ENCODE measurements at places on chromosomes 4 and X. TPM values are rescaled to one million over a fixed set of nuclear protein-coding genes. Genes with fewer than 3 reads are reported as not detected.
A peak's percentile ranks its signal among the peaks of the same experiment; 100 is the strongest.

DNA sequence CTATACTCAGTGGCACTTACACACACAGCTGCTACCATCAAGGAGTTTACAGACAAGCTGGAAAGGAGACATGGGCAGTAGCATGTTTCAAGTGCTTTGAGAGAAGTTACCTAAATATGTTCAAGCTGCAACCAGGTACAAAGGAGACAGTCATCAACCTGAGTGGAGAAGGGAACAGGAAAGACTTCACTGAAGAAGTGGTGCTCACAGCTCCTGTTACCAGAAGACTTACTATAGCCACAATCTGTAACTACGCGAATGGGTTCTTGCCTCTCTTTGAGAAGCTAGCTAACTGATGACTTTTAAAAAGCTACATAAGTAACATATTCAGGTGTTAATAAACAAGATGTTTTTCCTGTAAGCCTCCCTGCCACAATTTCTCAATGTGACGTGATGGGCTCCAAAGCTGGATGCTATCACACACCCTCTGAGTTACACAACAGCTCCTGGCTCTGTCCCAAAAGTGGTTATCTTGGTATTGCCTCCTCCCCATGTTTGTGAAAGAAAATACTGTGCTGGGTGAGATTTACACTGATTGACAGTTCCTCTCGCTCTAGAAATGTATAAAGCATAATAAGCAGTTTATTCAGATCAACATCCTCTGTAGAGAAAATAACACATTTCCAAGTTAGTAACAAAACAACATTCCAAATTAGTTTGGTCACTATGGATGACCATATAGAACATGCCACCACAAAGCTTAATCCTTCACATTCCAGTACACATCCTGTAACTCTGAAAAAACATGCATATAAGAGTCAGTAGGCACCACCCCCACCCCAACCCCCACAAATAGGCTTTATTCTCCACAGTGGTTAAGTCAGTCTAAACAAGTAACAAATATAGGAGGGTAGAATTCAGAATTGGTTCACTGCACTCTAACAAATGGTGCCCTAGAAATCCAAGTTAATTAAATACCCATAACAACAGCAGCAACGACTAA lies 81.8 kb downstream of the FRYL start:
- no peaks in the 10 kb centered on the region for H3K27me3 ChIP-seq
- H3K4me1 ChIP-seq, result peaks cover 53% of the 10 kb centered on the region
- DNase-seq, result no peak
- no peak overlapping the region for H3K4me3 ChIP-seq

GRCh38 chr4:169593050-169593560 lies 19.3 kb downstream of the NEK1 start:
- no peaks in the 10 kb centered on the region for H3K27me3 ChIP-seq
- no peaks in the 10 kb centered on the region for H3K4me1 ChIP-seq
- H3K36me3 ChIP-seq, result peaks cover 7% of the 10 kb centered on the region
- no peak for DNase-seq
- H3K4me3 ChIP-seq, result no peak overlapping the region
- H3K27ac ChIP-seq, result no peak overlapping the region

DNA sequence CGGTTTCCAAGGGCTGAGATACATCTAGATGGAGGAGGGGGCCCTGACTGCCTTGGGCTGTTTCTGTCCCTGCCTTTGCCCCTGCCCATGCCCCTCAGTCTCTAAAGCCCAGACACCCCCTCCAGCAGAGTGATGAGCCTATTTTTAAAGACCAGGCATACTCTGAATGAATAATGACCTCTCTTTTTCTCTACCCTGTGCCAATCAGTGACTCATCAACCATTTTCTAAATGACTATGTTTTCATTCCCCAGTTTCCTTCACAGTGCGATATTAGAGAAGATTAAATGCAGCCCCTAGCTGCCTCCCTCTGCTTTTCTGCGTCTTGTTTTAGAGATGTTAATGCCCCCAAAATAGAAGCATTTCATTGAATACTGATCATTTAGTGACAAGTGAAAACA lies 15.5 kb upstream of the NHS start:
- H3K4me3 ChIP-seq, result no peak overlapping the region
- H3K36me3 ChIP-seq, result no peaks in the 10 kb centered on the region
- peaks cover 36% of the 10 kb centered on the region for H3K27me3 ChIP-seq
- no peak for DNase-seq
- H3K27ac ChIP-seq, result no peak overlapping the region

DNA sequence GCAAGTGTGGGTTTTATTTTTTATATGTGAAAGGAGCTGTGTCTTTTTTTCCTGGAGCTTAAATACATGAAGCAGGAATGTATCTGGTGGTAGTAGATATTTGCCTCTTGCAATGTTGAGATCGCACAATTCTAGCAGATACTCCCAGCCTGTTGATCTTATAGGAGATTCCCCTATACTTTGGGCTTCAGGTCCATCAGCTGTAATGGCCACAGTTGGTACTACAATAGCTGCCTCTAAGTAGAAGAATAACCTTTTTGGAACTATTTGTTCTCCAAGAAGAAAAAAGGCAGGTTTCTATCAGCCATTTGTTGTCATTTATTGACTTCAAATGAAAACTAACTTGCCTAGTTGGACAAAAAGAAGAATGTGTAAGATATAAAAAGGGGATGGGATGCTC lies 37.7 kb downstream of the LIMCH1 start:
- no peak overlapping the region for H3K27ac ChIP-seq
- DNase-seq, result no peak
- no peaks in the 10 kb centered on the region for H3K4me1 ChIP-seq
- H3K36me3 ChIP-seq, result no peaks in the 10 kb centered on the region

DNA sequence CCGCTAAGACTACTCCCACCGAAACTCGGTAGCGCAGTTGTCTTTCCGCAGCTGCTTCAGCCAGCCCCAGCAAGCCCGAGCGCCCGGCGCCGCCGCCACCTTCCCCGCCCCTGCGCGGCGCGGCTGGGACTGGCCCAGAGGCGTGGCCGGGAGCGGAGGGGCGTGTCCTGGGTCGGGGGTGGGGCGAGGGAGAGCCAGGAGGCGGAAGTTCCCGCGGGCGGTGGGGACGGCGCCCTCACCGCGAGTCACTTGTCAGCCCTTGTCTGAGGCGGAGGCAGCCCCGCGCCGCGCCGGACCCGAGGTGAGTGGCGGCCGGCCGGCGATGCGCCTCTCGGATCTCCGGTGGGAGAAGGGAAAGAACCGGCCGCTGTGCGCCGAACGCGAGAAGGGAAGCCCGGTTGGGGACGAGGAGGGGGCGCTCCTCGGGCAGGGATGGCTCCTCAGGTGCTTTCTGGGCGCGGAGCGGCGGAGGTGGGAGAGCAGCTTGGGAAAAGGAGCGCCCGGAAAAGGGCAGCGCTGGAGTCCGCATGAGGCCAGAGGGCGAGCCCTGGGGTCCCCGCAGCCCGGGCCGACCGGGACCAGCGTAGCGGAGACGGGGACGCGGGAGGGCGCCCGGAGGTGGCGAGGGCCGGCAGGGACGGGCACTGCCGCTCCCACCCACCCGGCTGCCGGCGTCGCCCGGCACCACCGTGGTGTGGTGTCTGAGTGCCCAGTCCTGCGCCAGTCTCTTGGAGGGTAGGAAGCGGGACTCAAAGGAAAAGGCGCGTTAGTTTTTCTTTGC lies at the start of gene PDLIM5:
PDLIM5 (plus strand) TSS at position 248 of the 781 bp plus-strand sequence. CDS start 3,347 bp downstream, outside the sequence.
- H3K4me1 ChIP-seq, result peaks cover 22% of the 10 kb centered on the region
- H3K4me3 ChIP-seq, result peak within 1 kb of the TSS; percentile 90
- H3K36me3 ChIP-seq, result peaks cover 2% of the 10 kb centered on the region
- no peak within 1 kb of the TSS for H3K27ac ChIP-seq
- DNase-seq, result peak; percentile 91

DNA sequence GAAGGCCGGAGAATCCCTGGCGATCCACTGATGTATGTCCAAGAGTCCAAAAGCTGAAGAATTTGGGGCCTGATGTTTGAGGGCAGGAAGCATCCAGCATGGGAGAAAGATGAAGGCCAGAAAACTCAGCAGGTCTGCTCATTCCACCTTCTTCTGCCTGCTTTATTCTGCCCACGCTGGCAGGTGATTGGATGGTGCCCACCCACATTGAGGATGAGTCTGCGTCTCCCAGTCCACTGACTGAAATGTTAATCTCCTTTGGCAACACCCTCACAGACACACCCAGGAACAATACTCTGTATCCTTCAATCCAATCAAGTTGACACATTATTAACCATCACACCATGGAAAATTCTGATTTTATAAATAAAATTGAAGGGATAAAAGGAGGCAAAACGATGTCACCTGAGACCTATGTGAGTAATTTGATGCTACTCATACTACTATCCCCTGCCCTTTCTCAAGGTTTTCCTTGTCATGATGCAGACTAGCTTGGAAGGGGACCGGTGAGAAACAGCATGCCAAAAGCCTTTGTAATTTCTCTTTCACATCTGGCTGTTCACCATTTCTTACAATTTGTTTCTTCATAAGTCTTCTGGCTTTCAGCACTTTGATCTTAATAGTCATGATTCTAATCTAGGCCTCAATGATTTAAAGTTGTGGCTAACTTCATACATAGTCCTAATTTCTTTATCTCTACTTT lies 9.7 kb upstream of the PYURF start:
- no peaks in the 10 kb centered on the region for H3K36me3 ChIP-seq
- H3K4me3 ChIP-seq, result no peak overlapping the region
- no peak for DNase-seq
- H3K27me3 ChIP-seq, result no peaks in the 10 kb centered on the region
- H3K4me1 ChIP-seq, result peaks cover 27% of the 10 kb centered on the region
- no peak overlapping the region for H3K27ac ChIP-seq

DNA sequence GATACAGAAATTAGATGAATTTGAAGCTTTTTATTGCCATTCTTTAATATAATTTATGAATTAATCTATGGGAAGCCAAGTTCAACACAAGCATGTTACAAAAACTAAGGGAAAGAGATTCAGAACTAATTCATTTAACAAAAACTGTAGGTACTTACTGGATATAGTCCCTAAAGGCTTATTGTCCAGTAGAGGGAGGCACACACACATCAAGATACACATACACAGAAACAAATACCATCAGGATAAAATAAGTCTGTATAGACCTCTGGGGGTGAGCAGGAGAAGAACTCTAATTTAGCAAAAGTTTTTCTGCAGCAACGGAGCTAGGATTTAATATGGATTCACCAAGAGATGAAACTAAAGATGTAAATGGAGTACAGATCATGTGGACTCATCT lies 83.0 kb upstream of the IL13RA1 start:
- no peaks in the 10 kb centered on the region for H3K27me3 ChIP-seq
- H3K36me3 ChIP-seq, result peaks cover 7% of the 10 kb centered on the region

- no peaks in the 10 kb centered on the region for H3K36me3 ChIP-seq
- H3K4me1 ChIP-seq, result no peaks in the 10 kb centered on the region
- H3K4me3 ChIP-seq, result no peak overlapping the region
- DNase-seq, result no peak
- H3K27me3 ChIP-seq, result no peaks in the 10 kb centered on the region
- H3K27ac ChIP-seq, result no peak overlapping the region
Measured at GRCh38 chr4:74608151-74608949, 163.4 kb downstream of the AREG start.

DNA sequence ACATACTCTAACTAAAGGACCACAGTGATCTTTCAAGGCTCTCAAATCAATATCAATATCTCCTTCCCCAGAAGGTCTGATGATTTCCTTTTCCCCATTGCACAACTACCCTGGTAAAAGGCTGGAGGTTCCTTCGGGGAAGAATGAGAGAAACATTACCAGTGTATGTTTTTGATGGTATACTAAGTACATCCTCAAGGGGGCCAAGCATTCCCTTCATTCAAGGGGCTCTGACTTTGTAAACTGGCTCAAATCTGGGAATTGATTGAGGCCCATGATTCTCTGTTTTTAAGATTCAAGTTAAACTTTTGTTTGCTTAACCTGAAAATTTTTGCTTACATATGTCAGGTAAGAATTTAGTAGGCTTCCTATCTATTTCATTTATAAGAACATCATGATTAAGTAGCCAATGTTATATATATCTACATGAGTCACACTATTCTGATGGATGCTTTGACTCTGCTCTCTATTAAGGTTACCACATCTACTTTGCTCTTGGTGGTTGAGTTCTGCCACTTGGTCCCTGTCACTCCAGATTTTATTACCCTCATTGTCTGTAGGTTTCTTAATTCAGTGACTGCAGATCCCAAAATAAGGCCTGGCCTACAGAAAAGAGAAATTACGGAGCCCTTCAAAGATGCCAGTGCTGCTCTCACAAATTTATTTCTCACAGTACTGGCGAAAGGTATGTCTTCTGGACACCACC lies 16.4 kb upstream of the GUCY1B1 start:
- H3K4me3 ChIP-seq, result no peak overlapping the region
- no peaks in the 10 kb centered on the region for H3K27me3 ChIP-seq
- no peak for DNase-seq
- H3K4me1 ChIP-seq, result no peaks in the 10 kb centered on the region

- H3K36me3 ChIP-seq, result no peaks in the 10 kb centered on the region
- no peaks in the 10 kb centered on the region for H3K4me1 ChIP-seq
Measured at GRCh38 chr4:188854436-188854835, 715.2 kb downstream of the TRIML1 start.

- H3K4me1 ChIP-seq, result no peaks in the 10 kb centered on the region
- no peak for DNase-seq
- H3K27ac ChIP-seq, result no peak overlapping the region
- H3K27me3 ChIP-seq, result peaks cover 16% of the 10 kb centered on the region
Measured at GRCh38 chr4:18180892-18181291, 159.3 kb upstream of the LCORL start.

GRCh38 chr4:184934184-184934583 lies 84.1 kb upstream of the HELT start:
- no peaks in the 10 kb centered on the region for H3K36me3 ChIP-seq
- H3K27ac ChIP-seq, result no peak overlapping the region
- no peak overlapping the region for H3K4me3 ChIP-seq
- DNase-seq, result no peak
- H3K27me3 ChIP-seq, result peaks cover 16% of the 10 kb centered on the region

DNA sequence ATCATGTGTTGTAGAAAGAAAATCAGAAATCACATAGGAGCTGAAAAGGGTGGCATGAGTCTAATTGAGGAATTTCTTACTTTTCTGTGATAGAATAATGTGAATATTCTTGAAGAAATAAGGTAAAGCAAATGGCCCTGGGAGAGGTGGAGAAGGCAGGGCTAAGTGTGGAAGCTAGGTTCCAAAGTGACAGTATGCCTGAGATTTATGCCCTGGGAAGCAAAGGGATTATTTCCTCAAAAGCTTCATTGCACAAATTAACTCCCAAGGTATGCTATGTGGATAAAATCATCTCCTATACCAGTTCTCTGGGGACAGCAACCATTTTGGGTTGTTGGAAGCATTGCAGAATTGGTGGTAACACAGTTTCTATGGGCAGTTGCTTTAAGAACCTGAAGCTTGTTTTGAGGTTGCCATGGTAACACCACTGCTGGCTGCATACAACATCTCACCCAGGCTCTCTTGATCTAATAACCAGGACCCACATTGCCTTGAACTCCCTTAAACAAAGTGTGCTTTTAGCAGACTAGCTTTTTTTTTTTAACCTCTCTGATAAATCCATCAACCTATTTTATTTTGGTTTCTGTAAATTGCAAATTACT lies 21.0 kb downstream of the MAOA start:
- H3K36me3 ChIP-seq, result no peaks in the 10 kb centered on the region
- H3K27ac ChIP-seq, result no peak overlapping the region

GRCh38 chr4:88575186-88575585 lies 17.1 kb upstream of the HERC3 start:
- no peaks in the 10 kb centered on the region for H3K36me3 ChIP-seq
- no peaks in the 10 kb centered on the region for H3K4me1 ChIP-seq
- no peak overlapping the region for H3K4me3 ChIP-seq
- H3K27me3 ChIP-seq, result no peaks in the 10 kb centered on the region

- no peaks in the 10 kb centered on the region for H3K4me1 ChIP-seq
- no peaks in the 10 kb centered on the region for H3K36me3 ChIP-seq
- no peak for DNase-seq
- no peak overlapping the region for H3K27ac ChIP-seq
Measured at GRCh38 chr4:169189372-169189771, 81.4 kb downstream of the SH3RF1 start.

The MUC7 gene
- total RNA-seq, result not detected

The GPR101 gene
- total RNA-seq, result not detected

The SNCA gene
- total RNA-seq, result 0.86 TPM

The MCUB gene
- total RNA-seq, result 52.0 TPM

The TBC1D19 gene
- 7.9 TPM for total RNA-seq

The TMEM255A gene
- total RNA-seq, result not detected

Measured in activated T-cell treated with anti-CD3 and anti-CD28 coated beads, Interleukin-2, amount 50 U/mL, for 72 hours (primary cell).